ENCODE measurements at places on chromosomes 1 and 21.

GRCh38 chr1:25844536-25845337 is 14.5 kb downstream of the AUNIP start:
- DNase-seq, result no peak

DNA sequence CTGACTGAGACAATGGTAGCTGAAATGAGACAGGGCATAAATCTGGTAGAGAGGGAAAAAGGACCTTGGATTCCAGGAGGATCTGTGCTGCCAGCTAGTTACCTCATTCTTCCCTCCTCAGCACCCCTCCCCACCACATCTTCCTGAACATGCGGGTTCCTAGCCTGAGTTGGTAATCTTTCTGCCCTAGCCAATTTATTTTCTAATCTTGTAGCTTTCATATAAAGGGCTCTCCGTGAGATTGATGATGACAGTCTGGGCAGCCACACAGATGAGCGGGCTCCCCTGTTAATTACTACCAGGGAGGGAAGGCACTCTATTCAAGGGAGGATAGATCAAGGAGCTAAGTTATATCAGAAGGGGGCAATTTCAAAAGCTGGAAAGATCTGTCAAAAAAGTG is 20.2 kb downstream of the ARHGEF11 start:
- no peak for DNase-seq

GRCh38 chr1:32715901-32716311 is 13.3 kb upstream of the SYNC start:
- no peak for DNase-seq

DNA sequence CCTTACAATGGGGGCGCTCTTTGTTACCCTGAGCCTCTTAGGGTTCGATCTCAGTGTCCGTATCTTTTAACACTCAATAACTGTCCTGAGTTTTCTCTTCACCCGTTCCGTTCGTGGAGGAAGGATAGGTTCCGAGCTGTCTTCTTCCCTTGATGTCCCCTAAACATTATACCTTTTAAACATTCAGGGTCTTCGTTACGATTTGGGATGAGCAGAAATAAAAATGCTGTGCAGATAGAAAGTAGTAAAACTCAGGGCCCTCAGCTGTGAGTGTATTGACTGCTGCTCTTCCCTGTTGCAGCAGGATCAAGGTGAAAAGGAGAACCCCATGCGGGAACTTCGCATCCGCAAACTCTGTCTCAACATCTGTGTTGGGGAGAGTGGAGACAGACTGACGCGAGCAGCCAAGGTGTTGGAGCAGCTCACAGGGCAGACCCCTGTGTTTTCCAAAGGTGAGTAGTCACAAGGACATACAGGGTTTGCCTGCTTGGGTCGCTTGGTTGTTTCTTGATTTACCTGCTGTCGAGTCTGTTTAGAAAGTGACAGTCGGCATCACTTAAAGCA is 784 bp downstream of the RPL11 start:
- DNase-seq, result no peak

DNA sequence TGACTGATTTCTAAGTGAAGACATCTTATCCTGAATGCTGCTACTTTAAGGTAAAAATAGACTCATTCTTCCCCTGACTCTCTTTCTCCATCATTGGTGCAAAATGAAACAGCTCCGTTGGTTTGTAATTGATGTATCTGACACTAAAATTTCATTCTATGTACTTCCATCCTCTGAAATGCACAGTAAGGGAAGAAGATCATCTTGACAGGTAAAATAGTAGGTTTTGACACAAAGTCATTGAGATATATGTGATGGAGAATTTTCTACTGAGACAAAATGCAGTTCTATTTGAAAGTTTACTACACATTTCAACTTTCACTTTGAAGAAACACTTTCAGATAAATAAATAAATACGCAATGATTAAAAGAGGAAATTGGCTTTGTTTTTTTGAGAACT is 348.9 kb downstream of the SMYD3 start:
- no peak for DNase-seq

- DNase-seq, result no peak
These were observed 23.1 kb downstream of the SLC35A3 start for GRCh38 chr1:99992760-99993467.

Data from activated CD4-positive, CD25-positive, alpha-beta regulatory T cell (primary cell).